Activated CD4-positive, alpha-beta T cell treated with anti-CD3 and anti-CD28 coated beads, Interleukin-10, Interleukin-2, amounts not matched to agents 100 ng/mL and 50 ng/mL, durations not matched to agents 16 hours and 8 hours (primary cell): ENCODE measurements at places on chromosomes 7 and 10.

GRCh38 chr10:93478873-93479272 is 3.3 kb downstream of the MYOF start:
- DNase-seq = no peak

DNA sequence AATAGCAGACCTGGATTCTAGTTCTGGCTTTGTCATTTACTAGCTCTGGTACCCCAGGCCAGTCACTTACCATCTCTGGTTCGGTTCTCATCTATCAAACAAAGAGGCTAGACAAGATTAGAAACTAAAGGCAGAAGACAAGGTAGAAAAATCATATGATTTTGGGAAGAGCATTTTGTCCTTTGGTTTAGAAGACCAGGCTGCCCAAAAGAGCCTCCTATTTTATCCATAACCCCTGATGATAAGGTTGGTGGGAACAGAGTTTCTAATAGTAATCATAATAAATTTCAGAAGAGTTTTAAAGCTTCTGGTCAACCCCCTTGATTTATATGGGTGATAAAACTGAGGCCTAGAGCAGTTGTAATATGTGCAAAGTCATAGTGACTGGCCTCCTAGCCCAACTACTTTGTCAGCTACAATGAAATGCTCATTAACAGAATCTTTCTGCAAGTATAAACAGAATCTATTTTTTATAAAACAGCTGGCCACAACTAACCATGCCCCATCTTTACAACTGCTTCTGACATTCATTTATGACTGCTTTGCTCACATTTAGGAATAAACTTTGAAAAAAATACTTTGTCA is 23.4 kb downstream of the COX15 start:
- no peak for DNase-seq

GRCh38 chr7:29329686-29330085 is 135.1 kb downstream of the CHN2 start:
- DNase-seq = no peak

- no peak for DNase-seq
Observed at GRCh38 chr10:19658131-19658530, 158.1 kb upstream of the PLXDC2 start.

DNA sequence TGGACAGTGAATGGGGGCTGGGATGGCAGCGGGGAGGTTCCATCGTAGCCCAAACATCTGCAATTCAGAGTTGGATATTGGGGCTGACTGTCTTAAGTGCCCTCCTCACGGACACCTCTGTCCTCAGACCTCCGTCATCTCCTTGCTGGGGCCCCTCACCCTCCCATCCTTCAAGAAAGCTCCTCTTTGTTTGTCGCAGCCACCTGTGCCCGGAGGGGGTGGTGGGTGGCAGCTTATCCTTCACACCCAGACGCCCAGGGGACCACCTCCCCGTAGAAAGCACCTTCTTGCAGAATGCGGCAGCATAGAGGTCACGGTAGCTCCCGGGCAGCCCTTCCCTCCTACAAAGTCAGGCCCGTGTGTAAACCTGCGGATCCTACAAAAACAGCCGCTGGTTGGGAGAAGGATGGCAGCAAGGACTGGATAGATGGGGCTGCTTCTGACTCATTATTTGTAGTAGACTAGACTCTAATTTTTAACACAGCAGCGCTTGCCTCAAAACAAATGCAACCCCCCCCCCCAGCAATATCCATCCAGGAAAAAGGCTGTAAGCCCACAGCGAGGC is 1.3 kb upstream of the PTPRN2 start:
- DNase-seq = no peak

DNA sequence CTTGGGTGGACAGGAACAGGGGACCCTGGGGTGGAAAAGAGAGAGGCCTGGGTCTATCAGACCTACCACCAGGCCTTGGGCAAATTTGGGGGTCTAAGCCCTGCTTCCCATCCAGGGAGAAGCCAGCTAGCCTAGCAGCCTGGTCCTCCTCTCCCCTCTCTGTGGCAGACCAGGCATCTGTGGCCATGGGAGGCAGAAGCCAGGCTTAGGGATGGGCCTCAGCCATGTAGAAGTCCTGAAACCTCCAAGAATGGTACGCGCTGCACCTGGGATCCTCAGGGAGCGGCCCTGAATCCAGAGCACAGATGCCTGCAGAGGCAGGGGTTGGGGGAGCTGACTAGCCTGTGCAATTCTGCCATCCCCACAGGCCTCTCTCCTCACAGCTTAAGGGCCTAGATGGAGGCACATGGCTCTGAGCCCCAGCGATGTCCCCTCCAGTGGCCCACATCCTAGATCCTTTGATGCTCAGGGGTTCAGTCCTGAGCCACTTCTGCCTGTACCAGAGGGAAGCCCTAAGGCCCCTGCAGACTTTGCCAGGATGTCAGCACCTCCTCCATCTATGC is 21.2 kb downstream of the GRID1 start:
- no peak for DNase-seq

DNA sequence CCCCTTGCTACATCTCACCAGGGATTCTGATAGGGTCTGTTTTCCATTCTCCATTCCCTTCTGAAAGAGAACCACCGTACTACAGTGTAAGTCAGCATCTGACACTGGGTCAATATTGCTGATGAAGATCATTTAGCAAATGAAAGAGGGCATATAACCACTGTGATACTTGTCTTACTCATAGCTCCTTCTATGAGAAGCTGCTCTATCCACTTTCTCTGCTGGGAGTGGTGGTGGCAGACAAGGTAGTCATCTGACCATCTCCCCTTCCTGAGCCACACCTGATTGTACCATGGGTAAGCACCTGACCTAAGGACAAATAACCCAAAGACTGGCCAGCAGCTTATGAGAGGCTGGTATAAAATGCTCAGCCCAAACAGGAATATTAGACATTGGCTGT is 220.4 kb downstream of the DOCK4 start:
- DNase-seq = no peak

GRCh38 chr10:126921974-126922525 is 16.8 kb downstream of the DOCK1 start:
- no peak for DNase-seq

GRCh38 chr10:30903397-30904138 is 128.1 kb downstream of the ZNF438 start:
- DNase-seq = no peak

DNA sequence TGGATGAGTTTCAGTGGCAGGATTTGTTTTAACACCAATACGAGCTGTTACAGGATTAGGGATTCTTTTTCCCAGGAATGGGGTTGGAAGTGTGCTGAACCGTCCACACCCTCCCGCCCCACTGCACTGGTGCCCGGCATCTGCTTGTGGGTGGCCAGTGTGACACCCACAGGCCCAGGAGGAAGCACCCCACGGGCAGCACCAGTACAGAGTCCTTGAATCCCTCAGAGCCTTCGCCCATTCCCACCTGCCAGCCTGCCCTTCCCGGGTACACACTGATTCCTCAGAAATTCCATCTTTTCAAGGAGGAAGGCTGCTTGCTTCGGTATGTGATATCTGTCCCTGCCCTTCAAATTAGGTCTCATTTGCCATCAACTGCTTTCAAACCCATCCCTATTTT is 15.4 kb downstream of the INSIG1 start:
- no peak for DNase-seq

- DNase-seq = no peak
Observed at GRCh38 chr10:44788147-44789129, 122.7 kb upstream of the TMEM72 start.

GRCh38 chr10:69685802-69686585 is 55.9 kb downstream of the FAM241B start:
- DNase-seq = no peak

DNA sequence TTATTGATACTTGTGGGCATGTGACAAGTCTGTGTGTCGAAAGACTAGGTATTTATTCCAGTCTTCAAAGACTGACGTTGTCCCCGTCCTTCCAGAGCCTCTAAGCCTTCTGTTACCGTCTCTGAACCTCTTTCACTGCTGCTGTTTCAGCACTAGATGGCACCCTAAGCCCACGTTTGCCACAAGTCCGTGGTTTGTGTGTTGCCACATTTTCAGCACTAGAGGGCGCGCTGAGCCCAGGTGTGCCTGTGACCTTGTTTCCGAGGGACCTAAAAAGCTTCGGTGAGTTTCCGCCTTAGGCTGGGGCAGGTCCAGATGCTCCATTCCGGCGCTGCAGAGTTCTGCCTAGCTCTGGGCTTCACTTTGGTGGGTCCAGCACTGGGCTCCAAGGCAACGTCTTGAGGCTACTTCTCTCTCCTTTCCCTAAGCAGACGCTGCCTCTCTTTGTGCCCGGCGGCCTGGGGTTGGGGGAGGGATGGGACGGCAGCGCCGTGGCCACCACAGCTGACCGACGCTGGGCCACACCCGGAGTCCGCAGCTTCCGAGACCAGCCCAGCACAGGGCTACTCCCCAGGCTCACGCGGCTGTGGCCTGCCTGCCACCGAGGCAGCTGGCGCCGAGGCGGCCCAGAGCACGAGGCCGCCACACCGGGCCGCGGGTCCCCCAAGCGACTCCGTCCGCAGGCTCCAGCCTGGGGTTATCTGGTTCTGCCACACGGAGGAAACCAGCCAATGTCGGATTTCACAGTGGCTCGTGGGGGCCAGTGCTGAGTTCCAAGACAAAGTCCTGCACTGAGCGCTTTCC is 520.2 kb downstream of the REEP3 start:
- DNase-seq = peak; percentile 90

DNA sequence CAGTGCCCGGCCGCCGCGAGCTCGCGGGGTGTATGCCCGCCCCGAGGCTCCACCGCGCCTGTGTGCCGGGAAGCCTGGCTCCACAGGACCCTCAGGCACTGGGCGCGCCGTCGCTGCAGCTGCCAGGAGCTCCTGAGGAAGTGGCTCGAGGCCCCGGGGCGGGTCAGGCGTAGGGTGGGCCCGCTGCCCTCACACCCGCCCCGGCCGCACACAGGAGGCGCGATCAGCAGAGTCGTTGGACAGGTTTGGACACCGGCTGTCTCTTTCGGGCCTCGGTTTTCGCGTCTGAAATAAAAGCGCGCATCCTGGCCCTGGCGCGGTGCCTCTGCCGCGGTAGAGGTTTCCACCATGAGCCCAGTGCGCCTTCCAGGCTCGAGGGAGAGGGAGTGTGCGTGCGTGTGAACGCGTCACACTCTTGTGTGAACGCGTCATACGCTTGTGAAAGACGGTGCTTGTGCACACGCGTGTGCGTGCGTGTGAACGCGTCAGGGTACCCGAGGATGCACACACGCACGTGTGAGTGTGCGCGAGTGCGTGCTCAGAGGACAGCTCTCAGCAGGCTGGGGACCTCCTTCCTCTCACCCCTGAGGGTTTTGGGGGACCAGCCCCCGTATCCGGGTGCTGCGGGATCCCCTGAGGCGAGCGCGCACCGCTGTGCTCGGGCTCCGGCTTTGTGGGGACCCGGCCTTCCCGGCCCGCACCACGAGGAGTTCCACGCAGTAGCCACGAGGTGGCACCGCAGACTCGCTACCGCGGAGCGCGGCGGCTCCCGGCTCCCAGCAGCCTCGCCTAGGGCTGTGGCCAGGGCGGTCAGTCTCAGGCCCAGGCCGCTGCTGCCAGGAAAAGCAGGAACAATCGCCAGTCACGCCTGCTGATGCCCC is 83.8 kb downstream of the BMS1 start:
- peak; percentile 63 for DNase-seq

DNA sequence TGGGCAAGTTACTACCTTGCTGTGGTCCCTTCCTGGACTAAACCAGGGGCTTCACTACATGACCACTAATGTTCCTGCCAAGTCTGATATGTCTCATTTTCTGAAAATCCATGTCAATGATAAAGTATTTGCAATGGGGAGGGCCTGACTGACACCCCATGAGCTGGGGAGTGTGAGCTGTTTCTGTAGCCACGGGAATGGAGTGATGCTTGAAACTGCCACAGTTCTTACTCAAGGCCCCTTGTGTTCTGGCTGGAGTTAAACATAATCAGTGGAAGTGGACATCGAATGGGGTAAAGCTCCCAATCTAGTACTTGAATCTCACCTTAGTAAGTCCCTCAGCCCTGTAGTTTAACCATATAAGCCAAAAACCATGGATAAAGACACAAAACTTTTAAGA is 61.9 kb upstream of the PDLIM1 start:
- DNase-seq = peak; percentile 3

DNA sequence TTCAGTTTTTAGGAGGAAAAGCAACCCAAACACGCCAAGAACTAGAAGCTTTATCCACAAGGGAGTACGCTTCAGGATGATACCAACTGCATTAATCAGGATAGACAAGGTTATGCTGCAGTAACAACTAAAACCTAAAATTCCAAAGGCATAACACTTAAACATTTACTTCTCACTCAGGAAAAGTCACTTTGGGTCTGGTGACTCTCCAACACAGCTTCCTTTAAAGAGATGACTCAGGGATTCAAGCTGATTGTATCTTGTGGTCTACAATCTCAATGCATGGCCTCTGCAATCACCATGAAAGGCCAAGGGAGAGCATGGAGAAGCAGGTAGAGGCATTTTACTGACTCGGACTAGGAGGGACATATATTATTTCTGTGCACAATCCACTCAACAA is 315.8 kb downstream of the KCNMA1 start:
- no peak for DNase-seq
